ENCODE measurements at places on chromosomes 6 and 20. TPM values are rescaled to one million over a fixed set of nuclear protein-coding genes. Genes with fewer than 3 reads are reported as not detected.

RNF114 gene
- total RNA-seq = 59.4 TPM

RIOK1 gene
- total RNA-seq = 16.7 TPM

RBL1 gene
- total RNA-seq = 3.4 TPM

DSP gene
- total RNA-seq = 468 TPM

KIFC1 gene
- total RNA-seq = 4.2 TPM

ENPP5 gene
- 1.4 TPM for total RNA-seq

- no peak for DNase-seq
These were observed 36.8 kb upstream of the FLRT3 start for GRCh38 chr20:14374196-14374595.

DNA sequence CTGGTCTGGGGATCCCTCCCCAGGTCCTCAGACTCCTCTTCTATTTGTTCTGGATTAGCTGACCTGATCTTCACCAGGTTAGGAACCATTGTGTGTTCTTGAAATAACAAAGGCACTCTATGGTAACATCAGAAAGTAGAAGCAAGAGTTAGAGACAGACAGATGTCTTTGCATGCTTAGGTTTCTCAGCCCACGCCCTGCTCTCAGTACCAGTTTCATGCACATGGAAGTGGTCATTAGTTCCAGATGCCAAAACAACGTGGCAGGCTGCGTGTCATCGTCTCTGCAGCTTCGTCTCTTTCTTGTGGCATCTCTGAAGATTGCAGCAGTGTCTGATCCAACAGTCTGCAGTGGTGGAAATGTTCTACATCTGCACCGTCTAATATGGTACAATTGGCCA, 89.4 kb downstream of the PACRG start:
- no peak for DNase-seq

DNA sequence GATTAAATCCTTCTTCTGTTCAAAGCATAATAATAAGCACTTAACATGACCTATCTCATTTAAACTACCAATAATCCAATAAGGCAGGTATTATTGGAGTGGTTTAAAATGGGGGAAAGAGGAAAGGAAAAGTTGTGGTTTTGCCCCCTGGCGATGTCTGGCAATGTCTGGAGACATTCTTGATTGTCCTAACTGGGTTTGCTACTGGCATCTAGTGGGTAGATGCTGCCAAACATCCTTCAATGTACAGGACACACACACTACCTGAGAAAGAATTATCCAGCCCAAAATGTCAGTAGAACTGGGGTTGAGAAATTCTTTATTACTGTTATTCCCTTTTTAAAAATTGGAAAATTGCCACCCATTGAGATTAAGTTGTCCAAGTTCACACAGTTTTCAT, 25.2 kb upstream of the SRSF6 start:
- no peak for DNase-seq

- DNase-seq = peak; percentile 34
These were observed 24.3 kb upstream of the IER3 start for GRCh38 chr6:30768634-30769087.

- DNase-seq = peak; percentile 80
These were observed 143.3 kb upstream of the PREP start for GRCh38 chr6:105545947-105546731.

- DNase-seq = peak; percentile 90
These were observed 580.3 kb upstream of the GJE1 start for GRCh38 chr6:141552463-141552862.

- DNase-seq = no peak
These were observed 57.6 kb downstream of the YTHDF1 start for GRCh38 chr20:63158352-63158751.

GRCh38 chr6:137823826-137824555, 43.1 kb upstream of the TNFAIP3 start:
- peak; percentile 72 for DNase-seq

DNA sequence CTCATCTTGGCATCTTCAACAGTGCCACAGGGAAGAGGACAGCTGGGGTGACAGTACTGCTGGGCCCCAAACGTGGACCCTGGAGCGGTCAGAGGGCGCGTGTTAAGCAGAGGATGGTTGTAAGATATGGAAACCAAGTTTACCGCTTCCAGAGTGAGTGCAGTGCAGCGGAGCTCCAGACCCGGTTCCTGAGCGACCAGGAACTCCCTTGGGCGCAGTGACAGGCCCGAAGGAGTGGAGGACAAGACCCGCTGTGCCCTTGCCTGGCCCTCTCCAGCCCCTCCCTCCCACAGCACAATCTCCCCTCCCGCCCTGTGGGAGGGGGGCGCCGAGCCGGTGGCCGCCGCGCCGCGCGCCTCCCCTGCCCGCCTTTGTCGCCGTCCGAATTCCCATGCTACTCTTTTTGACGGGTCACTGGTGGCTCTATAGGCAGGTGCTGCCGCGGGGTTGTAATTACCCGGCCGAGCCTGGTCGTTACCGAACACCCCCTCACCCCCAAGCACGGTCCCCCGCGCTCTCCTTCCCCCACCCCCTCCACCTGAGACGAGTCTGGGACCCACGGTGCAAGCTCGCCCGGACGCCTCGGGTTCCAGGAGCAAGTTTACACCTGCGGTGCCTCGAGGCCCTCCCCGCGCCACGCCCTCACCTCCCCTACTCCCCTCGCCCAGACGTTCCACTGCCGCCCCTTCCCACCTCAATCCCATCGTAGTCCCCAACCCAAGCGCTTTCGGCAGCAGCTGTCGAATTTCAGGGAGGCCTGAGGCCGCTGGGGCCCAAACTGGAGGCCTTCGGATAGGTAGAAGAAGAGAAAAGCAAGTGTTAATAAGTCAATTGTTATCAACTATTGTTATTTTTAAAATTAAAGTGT, 3.9 kb downstream of the NR2E1 start:
- no peak for DNase-seq

GRCh38 chr6:113825781-113826180, 31.4 kb upstream of the MARCKS start:
- DNase-seq = peak; percentile 91

DNA sequence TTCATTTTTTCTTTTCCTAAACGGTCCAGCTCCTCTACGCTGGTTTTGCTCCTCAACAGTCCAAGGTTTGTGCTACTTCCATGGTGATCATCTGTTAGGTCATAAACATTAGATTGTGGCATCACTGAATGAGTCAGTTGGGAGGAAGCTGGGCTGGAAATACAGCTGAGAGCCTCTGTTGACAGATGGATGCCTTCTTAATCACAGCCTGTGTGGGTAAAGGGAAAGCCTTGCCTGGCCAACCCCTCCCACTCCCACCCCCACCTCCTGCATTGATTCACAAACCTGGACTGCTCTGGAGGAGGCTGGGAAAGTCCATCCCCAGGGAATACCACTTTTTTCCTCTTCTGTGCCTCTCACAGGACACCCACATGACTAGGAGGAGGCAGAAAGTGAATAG, 180.6 kb upstream of the CCN2 start:
- DNase-seq = peak; percentile 99

DNA sequence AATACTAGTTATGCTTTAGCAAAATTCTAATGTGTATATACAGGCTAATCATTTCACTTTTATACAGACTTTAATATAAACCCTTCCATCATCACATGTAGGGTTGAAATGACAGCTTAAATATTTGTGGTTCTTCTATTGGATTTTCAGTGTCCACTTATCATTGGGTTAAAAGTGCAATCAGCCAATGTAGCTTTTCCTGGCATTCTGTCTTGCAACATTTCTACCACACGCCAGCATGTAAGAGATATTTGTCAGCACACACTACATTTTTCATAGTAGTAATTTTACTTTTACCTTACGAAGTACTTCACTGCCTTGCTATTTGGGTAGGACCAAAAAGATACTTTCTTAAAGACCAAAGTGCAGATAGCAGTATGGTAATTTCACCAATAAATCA, 252.0 kb downstream of the TBX18 start:
- peak; percentile 49 for DNase-seq

DNA sequence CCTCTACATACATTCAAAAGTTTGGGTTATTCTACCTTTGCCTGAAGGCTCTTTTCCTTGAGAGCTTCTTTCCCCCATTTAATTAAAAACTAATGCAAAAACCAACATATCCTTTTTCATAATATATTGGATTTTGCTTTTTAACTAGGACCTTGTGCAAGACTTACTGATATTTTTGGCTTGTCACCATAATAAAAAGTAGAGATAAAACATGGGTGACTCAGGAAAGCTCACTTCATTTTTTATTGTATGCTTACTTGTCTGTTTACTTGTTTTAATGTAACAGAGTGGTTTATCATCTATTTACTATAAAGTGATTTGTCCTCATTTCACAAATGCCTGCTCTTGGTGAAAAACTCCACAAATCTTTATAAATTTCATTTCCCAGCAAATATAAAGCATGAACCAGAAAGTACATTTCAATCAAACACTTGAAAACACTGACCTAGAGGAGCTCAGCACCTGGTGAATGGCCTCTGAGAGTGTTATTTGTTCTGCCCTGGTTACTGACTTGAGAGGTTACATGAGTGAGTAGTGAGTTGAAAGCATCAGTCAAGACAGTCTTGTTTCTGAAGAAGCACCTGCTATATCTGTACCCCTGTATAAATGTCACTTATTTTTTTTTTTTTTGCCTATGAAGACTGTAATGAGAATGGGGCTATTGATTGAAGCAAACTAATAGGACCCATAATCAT, 20.8 kb downstream of the ADGRG6 start:
- no peak for DNase-seq

DNA sequence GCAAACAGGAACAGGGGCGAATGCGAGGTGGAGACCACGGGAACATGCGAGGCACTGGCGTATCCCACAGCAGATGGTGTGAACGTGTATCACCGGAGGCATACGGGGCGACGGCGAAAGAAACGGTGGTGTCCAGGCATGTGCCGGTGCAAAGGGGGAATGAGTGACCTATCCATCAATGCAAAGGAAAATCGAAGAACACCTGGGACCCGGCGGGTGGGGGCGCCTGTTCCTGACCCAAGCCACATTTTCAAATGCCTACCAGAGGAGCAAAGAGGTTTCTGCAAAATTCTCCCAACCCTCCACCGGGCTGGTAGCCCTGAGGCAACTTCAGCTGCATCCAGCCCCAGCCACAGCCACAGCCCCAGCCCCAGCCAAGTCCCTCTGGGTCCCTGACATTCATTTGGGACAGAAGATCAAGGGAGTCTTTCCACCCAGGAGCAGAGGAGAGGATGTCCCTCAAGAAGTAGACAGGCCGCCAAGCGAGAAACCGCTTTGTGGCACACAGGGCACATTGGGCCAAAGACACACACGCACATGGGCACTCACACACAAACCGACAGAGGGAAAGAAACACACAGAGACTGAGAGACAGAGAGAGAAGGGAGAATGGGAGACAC, 164.0 kb upstream of the ZNF337 start:
- no peak for DNase-seq
